ENCODE measurements at places on chromosomes 12 and 14. TPM values are rescaled to one million over a fixed set of nuclear protein-coding genes. Genes with fewer than 3 reads are reported as not detected.

TEX22 gene
- 1.2 TPM for polyA plus RNA-seq

TAS2R46 gene
- polyA plus RNA-seq = not detected

DNA sequence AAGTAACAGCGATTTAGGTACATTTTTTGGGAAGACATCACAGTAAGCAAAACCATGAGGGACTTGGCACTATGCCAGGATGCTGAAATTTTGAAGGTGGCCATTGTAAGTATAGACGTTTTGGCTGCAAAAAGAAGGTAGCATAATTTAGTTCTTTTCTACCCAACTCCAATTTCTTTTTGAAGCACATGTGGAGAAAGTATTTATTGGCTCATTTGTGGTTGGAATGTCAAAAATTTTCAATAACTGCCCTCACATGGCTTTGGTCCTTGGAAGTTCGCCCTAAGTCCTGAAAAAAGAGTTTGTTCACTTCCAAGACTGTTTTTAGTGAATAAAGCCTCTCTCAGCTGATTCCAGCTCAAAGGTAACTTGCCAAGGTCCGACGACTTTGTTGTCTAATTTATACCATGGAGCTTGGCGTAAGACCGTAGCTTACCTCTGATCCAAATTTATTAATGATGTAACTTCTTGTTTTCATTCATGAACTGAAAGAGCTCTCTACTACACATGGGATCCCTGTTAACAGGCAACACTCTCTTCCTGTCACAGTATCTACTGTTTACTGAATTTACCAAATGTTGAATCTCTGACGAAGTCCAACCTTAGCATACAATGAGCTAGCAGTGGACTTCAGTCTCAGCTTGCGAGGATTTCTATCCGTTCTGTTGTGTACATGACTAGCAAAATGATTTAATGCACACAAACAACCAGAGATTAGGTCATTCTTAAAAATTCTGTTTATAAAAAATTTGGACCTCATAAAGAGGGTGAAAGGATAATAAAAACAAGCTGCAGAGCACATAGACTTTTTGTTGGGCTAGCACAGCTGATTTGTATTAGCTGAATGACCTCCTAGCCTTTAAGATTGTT is 49.0 kb downstream of the MSRB3 start:
- peak; percentile 58 for DNase-seq

GRCh38 chr12:25775968-25776367 is 182.5 kb upstream of the RASSF8 start:
- DNase-seq = peak; percentile 14

- DNase-seq = no peak
Measured at GRCh38 chr12:64665514-64665913, 55.2 kb downstream of the RASSF3 start.

DNA sequence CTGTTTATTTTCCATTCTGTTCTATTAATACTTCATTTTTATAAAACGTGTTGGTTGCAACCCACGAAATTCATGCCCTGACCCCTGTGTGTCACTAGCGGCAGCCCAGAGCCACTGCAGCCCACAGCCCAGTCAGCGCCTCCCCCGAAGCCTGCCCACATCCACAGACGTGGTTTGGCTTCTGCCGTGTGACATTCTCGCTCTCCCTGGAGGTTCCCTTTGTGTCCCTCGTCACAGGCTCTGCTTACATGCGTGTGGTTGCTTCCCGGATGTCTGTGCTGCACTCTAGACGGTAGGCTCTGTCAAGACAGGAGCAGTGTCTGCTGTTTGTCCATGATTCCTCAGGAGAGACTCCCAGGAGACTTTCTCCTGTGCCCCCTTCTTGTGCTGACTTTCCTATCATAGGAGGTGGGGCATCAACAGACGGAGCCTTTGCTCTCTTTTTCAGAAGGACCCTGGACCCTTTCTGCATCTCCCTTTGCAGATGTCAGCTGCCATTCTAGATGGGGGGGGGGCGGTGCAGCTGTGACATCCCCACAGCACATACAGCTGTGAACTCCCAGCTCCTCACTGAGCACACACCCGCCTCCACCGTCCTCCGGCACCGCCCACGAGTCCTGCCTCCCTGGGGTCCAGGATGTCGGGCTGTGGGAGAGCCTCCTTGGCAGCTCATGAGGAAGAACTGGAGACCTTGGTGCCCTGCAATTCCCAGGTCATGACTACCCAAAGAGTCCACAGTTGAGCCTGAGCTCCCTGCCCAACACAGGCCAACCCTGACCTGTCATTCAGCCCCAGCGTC is 36.8 kb upstream of the PIWIL1 start:
- no peak for DNase-seq

SCNN1A gene
- polyA plus RNA-seq = 28.4 TPM

A2ML1 gene
- 0.38 TPM for polyA plus RNA-seq

DNA sequence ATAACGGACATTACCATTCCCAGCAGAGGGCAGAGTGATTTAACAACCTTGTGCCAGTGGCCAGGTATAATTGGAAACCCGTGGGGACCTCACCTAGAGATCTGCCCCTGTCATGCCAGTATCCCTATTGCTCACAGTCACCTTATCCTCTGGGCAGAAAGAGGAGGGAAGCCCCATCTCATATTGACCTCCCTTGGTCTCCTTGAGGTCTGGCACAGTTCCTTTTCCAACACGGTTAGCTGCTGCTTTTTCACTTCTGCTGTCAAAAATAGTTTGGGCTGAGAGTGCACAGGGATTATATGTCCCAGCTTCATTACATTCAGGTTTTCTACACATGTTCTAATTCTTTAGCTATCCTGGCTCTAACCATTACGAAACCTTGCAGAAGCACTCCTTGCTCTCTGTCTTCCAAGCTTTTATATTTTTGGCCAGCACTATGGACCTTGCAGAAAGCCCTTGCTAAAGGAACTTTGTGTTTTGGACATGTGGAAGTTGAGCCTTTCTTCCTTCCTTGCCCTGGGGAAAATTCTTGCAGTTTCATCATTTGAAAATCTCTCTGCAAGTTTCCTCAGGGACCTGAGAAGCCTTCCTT is 111.7 kb upstream of the MIS18BP1 start:
- DNase-seq = no peak

DNA sequence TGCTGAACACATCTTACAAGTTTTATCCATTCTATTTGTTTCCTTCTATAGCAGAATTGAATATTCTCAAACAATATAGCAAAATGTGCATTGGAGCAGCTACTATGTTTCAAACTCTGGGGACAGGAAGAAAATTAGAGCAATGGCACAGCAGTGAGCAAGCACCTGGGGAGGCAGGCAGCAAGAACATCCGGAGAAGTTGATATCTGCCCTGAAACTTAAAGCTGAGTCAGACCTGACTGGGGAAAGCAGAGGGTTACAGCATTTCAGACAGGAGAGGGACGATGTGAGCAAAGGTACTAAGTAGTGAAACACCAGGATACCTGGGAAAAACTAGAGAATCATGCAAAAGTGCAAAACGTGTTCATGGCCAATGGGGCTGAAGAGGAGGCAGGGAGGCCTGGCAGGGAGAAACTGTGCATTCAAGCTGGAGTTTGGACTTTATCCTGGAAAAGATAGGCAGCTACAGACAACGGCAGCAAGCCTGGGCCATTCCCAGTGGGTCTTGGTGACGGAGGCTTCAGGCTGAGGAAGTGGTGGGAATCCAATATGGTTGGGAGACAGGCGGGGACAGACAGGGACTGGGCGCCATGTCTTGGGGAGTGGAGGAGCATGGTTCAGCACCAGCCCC is 118.0 kb upstream of the CDKN3 start:
- no peak for DNase-seq
